A549 treated with Hydrocortisone at 1 μM for 4 hours (cell line): ENCODE measurements at places on chromosomes 11 and 22. TPM values are rescaled to one million over a fixed set of nuclear protein-coding genes. Genes with fewer than 3 reads are reported as not detected.

Gene OR5L2
- not detected in 5 replicates for total RNA-seq

Gene RTN4RL2
- 49.3 to 87.5 TPM (median 82.4 TPM) in 5 replicates for total RNA-seq

Gene CSF2RB
- total RNA-seq = not detected in 5 replicates

Gene FAM181B
- 0.05 to 0.09 TPM (median 0.07 TPM) in 4 of 5 replicates, not detected in the other for total RNA-seq

Gene APOL5
- total RNA-seq = not detected in 5 replicates

Gene ISX
- not detected in 5 replicates for total RNA-seq

Gene MMP27
- total RNA-seq = not detected in 5 replicates

Gene LIMK2
- 6.9 to 8.5 TPM (median 7.2 TPM) in 5 replicates for total RNA-seq

Gene OR5B12
- total RNA-seq = not detected in 5 replicates

Gene LRRC56
- total RNA-seq = 0.71 to 0.86 TPM (median 0.81 TPM) in 5 replicates

Gene OR52A1
- total RNA-seq = not detected in 5 replicates

Gene TNNI2
- 0.28 to 0.36 TPM (median 0.31 TPM) in 3 of 5 replicates, not detected in the others for total RNA-seq

Gene SULT4A1
- not detected in 5 replicates for total RNA-seq

Gene TMEM223
- 20.1 to 29.2 TPM (median 26.5 TPM) in 5 replicates for total RNA-seq

Gene TRIM5
- 8.9 to 12.4 TPM (median 9.6 TPM) in 5 replicates for total RNA-seq

Gene JHY
- total RNA-seq = 2.8 to 4.1 TPM (median 3.3 TPM) in 5 replicates

Gene ANKRD49
- 4.7 to 9.0 TPM (median 5.8 TPM) in 5 replicates for total RNA-seq
